ENCODE measurements at places on chromosomes 7 and 10. TPM values are rescaled to one million over a fixed set of nuclear protein-coding genes. Genes with fewer than 3 reads are reported as not detected.

GRCh38 chr10:34538281-34538829, 276.7 kb downstream of the PARD3 start:
- no peak for DNase-seq

GRCh38 chr7:71733107-71733870, 601.3 kb downstream of the GALNT17 start:
- DNase-seq = peak; percentile 89

DNA sequence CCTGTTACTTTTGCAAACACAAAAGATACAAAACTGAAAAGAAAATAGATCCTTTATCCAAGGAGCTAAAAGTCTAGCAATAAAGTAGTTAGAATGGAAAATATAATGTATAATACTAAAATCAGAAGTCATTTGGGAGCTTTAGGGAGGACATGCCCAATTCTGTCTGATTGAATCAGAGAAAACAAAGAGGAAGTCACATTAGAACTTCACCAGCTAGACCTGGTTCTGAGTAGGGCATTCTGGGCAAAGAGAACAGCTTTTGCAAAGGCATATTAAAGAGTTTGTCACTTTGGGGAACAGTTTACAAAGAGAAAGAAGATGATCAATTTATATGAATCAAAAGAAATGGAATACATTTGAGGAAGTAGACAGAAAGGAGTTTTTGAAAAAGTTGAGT, 107.0 kb upstream of the PRSS1 start:
- no peak for DNase-seq

Gene SKIDA1
- polyA plus RNA-seq = 0.48 TPM

- DNase-seq = no peak
Measured at GRCh38 chr7:84091318-84091717, 103.3 kb downstream of the SEMA3A start.

DNA sequence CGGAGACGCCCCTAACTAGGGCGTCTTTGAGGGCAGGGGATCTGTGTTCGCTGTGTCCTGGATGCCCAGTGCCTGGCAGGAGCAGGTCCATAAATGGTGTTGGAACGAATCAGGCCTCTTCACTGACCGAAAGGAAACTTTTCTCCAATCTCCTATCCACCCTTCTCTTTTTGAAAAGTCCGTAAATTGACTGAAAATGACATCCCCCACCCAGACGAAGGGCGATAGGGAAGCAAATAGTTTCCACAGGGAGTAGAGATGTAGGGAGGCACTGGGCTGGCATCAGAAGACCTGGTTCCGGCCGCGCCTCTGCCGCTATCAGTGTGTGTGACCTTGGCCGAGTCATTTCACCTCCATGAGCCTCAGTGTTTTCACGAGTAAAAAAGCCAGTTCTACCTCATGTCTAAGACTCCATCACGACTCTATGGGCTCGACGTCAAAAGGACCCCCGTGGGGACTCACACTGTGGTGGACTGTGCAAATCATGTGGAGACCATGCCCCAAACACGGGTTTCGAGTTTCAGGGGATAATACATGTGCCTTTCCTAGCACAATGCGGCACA, 497 bp upstream of the RAB11FIP2 start:
- peak; percentile 80 for DNase-seq
